ENCODE measurements at places on chromosomes 5 and 9.
A peak's percentile ranks its signal among the peaks of the same experiment; 100 is the strongest.

DNA sequence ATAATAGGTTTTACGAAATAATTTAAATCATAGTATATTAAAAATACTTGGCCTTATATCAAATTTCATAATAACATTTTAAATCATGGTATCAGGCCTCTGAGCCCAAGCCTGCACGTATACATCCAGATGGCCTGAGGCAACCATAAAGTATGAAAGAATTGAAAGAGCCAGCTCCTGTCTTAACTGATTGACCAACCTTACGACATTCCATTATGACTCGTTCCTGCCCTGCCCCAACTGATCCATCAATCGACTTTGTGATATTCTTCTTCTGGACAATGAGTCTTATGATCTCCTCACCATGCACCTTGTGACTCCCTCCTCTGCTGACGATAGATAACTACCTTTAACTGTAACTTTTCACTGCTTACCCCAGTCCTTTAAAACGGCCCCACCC lies 545.0 kb downstream of the MTRR start:
- DNase-seq = no peak

GRCh38 chr5:42992088-42992879 lies 47.8 kb downstream of the ANXA2R start:
- DNase-seq = peak; percentile 91

DNA sequence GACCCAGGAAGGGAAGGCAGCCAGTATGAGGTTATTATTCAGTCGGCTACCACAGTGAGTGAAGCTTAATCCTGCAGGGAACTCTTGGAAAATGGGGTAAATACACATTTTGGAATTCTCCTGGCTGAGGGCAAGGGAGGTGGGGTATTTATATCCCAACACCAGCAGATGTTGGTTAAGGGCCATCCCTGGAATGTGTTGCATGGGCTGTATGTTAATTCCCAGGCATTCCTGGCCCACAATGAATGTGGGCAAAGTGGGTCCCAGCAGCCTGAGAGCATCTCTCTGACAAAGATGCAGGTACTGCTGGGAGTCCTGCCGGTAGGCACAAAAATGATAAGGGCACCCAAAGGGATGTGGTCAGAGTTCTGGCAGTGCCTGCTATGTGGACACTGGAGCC lies 2.9 kb upstream of the GPRIN1 start:
- no peak for DNase-seq

GRCh38 chr9:73667749-73668148 lies 516.1 kb downstream of the ANXA1 start:
- DNase-seq = peak; percentile 47

Measured in HCEC 1CT (cell line).